ENCODE measurements at places on chromosomes 16 and 17. TPM values are rescaled to one million over a fixed set of nuclear protein-coding genes. Genes with fewer than 3 reads are reported as not detected.

DNA sequence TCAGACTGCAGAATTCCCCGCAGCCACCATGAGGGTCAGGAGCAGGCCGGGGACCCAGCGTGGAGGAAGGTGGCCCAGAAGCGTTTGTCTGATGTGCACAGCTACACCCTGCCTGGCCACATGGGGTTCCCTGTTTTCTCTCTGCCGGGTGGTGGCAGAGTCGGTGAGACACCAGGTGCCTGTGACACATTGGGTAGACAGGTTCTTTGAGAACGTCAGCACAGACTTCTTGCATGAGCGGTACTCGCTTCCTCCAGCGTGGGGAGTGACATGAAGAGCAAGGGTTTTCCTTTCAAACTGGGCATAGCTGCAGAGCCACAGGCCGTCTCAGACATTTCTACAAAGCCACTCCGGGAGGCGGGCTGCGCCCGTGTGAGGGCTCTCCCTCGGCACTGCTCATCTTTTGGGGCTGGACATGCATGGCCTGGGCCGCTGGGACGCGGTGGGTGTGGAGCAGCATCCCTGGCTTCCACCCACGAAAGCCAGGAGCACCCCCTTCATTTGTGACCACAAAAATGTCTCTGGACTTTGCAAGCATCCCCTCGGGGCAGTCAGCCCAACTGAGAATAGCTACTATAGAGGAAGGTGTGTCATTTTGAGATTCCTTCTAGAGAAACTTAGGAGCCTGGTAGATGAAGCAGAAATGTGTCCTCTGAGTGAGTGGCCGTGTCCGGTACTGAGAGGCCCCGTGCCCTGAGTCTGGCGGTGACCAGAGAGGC, 26.0 kb downstream of the NME3 start:
- no peak overlapping the region for H3K4me3 ChIP-seq
- no peak overlapping the region for H3K27ac ChIP-seq
- H3K36me3 ChIP-seq: peaks cover 49% of the 10 kb centered on the region
- no peaks in the 10 kb centered on the region for H3K4me1 ChIP-seq

- H3K27ac ChIP-seq: no peak overlapping the region
- no peak overlapping the region for H3K4me3 ChIP-seq
- peak; percentile 13 for DNase-seq
- H3K27me3 ChIP-seq: peaks cover 45% of the 10 kb centered on the region
Measured at GRCh38 chr16:30482366-30482765, 9.8 kb downstream of the ITGAL start.

DNA sequence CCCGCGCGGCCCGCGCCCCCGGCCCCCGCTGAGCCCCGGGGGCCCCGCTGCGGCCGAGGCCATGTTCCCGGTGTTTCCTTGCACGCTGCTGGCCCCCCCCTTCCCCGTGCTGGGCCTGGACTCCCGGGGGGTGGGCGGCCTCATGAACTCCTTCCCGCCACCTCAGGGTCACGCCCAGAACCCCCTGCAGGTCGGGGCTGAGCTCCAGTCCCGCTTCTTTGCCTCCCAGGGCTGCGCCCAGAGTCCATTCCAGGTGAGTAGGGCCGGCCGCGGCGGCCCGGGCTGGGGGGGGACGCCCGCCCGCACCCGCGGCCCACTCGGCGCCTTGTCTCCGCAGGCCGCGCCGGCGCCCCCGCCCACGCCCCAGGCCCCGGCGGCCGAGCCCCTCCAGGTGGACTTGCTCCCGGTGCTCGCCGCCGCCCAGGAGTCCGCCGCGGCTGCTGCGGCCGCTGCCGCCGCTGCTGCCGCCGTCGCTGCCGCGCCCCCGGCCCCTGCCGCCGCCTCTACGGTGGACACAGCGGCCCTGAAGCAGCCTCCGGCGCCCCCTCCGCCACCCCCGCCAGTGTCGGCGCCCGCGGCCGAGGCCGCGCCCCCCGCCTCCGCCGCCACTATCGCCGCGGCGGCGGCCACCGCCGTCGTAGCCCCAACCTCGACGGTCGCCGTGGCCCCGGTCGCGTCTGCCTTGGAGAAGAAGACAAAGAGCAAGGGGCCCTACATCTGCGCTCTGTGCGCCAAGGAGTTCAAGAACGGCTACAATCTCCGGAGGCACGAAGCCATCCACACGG, 504 bp downstream of the MAZ start:
- DNase-seq: peak; percentile 75
- peaks cover 90% of the 10 kb centered on the region for H3K36me3 ChIP-seq
- H3K4me3 ChIP-seq: peak overlapping the region; percentile 72
- peaks cover 34% of the 10 kb centered on the region for H3K4me1 ChIP-seq
- H3K27ac ChIP-seq: peak overlapping the region; percentile 96

GRCh38 chr17:8405499-8406016, 7.9 kb upstream of the RNF222 start:
- H3K36me3 ChIP-seq: peaks cover 5% of the 10 kb centered on the region
- H3K4me3 ChIP-seq: no peak overlapping the region
- H3K27me3 ChIP-seq: peaks cover 14% of the 10 kb centered on the region

Gene KRT33B
- total RNA-seq: not detected
